ENCODE measurements at places on chromosomes 5 and 9. TPM values are rescaled to one million over a fixed set of nuclear protein-coding genes. Genes with fewer than 3 reads are reported as not detected.

DNA sequence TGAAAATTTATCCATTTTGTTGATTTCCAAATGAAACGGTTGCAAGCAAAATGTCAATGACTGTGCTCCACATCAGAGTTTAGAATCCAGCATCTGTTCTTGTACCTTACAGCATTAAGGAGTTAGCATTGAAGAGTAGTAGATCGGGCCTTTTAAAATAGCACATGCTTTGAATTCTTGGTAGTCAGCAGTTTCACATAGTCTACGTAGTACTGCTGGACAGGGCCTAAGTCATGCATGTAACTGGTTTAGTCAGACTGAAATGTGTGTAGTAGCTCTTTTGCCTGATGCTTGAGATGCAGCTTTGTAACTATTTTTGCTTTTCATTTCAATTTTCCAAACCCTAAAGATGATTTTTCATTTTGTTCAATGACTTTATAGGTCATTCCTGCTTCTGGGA is 19.8 kb downstream of the LECT2 start:
- no peak for DNase-seq

The INSL6 gene
- not detected for total RNA-seq

GRCh38 chr5:157384971-157385709 is 74.9 kb upstream of the NIPAL4 start:
- peak; percentile 98 for DNase-seq

The PCDHB14 gene
- 1.5 TPM for total RNA-seq

The ALDOB gene
- not detected for total RNA-seq

The DIRAS2 gene
- 2.8 TPM for total RNA-seq

The POU5F2 gene
- 0.62 TPM for total RNA-seq

The AK8 gene
- 1.6 TPM for total RNA-seq

- no peak for DNase-seq
Observed at GRCh38 chr9:125534971-125535701, 171.9 kb downstream of the MAPKAP1 start.

The EIF4EBP3 gene
- 6.4 TPM for total RNA-seq

DNA sequence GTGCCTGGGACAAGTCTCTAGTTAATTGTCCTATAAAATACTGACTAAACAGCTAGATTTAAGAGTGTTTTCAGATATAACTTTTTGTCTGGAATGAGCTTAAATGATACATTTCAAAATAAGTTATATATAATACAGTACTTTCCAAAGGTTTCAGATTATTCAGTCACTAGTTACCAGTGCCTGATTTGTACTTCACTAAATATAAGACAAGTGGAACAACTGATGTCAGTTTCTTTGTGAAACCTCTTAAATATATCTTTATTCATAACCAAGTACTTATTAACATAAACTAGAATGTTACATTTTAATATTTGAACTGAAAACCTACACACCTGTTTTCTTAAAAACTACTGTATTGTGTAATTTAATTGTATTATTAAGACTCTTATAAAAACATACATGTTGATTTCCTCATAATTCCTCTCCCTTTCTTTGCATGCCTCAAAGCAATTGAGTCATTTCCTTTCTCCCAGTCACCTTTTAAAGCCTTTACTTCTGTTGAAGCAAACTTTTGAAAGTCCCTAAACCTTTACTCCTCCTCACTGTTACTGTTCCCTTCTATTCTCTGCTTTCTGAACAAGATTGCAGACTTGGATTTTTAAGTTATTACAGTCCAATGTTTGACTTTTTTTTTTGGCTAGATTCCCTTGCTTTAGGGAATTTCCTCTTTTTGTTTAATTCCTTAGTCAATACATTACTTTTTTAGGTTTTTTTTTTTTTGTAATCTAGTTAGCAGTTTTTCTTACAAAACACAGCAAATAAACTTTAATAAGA is 8.7 kb upstream of the SEMA6A start:
- no peak for DNase-seq

- no peak for DNase-seq
Observed at GRCh38 chr9:7342229-7342628, 457.3 kb downstream of the DMAC1 start.

DNA sequence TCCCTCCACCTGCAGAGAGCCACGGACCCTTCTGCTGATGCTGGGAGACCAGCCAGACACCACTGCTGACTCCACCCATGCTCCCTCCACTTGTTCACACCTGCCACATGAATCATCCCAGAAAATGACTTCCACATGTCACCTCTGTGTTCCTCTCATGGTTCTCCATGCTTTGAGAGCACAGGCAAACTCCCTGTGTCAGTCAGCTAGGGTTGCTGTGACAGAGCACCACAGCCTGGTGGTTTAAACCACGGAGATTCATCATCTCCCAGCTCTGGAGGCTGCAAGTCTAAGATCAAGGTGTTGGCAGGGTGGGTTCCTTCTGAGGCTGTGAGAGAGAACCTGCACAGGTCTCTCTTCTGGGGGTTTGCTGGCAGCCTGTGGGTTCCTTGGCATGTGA is 381.4 kb downstream of the GADD45G start:
- DNase-seq = no peak

Measured in kidney epithelial cell (primary cell).